ENCODE measurements at places on chromosomes 1 and 21.

DNA sequence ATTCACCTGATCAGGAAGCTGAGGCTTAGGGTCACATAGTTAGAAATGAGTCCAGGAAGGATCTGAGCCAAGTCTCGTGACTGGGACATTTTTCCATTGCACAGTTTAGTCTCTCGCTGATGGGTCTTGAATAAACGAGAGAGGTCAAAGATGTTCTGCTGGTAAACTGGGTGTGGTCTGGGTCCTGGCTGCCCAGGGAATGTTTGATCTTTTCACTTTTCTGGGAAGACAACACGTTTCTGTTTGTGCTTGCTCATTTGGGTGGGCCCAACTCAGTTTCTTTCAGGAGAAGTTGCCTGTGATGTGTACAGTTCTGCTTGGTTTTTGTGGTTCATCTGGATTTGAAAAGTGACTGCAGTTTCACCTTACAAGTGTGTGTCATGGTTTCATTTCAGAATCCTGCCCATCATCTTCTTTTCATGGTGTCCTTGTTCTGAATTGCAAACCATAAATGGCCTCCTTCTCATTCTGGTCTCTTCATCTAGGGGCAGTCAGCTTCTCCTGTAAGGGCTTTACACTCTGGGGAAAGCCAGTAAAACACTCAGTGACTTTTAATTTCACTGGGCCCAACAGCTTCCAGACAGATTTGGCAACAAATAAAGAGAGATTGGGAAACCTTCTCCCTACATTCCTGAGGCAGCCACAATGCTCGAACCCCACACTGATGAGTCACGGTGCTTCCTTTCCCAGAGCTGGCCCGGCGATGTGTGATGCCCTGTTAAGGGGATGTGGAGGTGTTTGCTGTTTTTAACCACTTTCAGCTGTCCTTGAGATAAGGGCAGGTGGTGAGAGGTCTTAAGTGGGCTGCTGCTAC, 7.2 kb upstream of the TACSTD2 start:
- no peak for DNase-seq

- no peak for DNase-seq
Measured at GRCh38 chr1:14245954-14246353, 352.5 kb upstream of the KAZN start.

DNA sequence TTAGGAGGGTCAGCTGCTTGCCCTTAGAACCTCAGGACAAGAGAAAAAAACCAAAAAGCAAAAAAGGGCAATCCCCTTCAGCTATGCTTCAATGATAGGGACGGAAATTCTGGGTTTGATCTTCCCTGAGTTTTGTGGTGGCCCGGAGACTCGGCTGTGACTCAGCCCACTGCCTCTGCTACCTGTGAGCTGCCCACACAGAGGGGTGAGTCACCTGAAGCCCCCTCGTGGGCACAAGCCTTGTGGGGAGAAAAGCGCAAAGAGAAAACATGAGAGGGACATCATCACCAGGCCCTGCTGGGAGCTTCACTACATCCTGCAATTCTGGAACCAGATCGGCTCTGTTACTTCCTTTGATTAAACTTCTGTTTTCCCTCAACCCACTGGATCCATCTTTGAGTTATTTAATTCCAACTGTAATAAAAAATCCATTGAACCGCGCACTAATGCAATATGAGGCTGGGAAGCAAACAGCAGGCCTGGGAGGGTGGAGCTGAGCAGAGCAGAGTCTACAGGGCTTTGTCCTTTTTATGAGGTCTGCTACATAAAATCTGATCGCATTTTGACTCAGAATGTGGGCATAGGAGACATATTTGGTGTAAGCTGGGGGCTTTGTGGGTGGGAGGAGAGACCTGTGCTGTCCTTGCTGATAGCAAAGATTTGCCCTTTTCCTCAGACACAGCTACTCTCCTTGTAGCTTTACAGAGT, 58.7 kb upstream of the STUM start:
- no peak for DNase-seq

DNA sequence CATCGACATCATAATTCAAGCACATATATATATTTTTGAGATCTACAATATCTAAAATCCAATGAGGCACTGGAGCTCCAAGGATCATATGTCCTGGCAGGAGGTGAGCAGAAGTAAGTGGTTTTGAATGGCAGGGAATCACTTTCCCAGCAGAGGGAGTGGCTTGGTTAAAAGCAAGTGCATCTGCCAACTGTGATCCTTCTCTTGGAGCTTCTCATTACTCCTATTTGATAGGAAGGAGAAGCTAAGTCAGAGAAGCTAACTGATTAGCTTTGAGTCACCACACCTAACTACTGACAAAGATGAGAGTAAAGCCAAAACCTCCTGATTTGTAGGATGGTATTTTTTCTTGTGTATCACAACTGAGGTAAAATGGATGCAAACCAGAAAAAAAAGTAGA, 55.0 kb downstream of the ALG14 start:
- no peak for DNase-seq

DNA sequence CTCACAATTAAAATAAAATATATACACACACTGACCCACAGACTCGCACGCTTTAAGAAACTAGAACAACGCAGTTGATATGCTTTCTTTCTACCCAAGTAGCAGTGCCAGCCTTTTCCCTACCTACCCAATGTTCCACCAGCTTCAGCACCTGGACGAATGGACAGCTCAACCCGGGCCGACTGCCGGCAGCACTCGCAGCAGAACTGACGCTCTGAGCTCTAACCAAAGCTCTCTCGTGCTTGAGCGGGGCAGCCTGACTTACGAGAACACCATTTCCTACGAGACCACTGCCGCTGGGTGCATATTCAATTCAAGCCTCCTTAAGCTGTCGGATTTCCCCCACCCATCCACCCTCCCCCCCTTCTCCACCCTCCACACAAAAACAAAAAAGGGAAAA, 127.4 kb upstream of the DPYD start:
- DNase-seq = peak; percentile 57

- no peak for DNase-seq
Measured at GRCh38 chr1:24205345-24206082, 18.4 kb upstream of the IFNLR1 start.

DNA sequence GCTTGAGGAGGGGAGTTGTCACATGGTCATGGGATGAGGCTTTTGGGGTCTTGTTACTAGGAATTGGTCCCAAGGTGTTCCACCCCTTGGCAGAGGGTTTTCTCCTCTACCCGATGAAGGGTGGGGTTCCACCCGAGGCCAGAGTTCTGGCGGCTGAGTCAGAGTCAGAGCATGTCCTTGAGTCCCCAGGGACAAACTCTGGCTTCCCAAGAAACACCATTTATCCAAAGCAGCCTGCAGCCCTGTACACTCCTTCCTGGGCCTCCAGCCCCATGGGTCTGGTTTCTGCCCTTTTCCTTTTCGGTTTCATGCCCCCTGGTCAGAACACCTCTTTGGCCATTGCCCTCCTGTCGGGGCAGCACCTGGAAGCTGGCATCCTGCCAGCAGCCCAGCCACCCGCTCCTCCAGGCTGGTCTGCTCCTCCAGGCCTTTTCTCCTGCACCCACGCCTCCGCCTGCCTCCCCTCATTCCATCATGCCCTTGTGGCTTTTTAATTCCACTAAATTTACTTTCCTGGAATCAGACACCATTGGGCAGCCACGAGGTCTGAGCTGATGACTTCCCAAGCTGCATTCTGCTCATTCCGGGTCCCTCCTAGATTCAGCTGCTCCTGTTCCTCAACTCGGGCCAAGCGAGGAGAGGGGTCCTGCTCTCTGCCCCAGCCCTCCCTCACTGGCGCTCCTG, 301.7 kb upstream of the VAMP3 start:
- DNase-seq = no peak

- DNase-seq = no peak
Measured at GRCh38 chr1:235019471-235019870, 109.2 kb downstream of the TOMM20 start.
